ENCODE measurements at places on chromosomes 12 and 14.

DNA sequence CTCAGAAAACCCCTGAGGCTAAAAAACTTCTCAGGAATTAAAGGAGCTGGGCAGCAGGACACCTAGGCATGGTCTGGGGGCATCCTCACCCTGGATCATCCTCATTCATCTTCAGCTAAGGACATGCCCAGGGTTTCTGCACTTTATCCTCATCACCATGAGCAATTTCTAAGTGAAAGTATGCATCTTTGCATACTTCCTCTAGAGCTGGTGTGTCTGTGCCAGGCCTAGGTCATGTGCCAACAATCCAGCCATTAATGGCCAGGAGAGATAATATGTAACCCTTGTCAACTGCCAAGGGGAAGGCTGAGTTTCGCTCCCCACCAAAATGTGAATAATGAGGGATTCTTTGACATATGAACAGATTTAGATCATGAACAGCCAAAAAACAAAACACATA, 160.5 kb downstream of the KITLG start:
- no peak for DNase-seq

GRCh38 chr14:104552738-104553125, 26.8 kb upstream of the C14orf180 start:
- no peak for DNase-seq

GRCh38 chr12:76489737-76490136, 69.8 kb downstream of the OSBPL8 start:
- DNase-seq, result no peak

GRCh38 chr14:104717137-104717536, 6.9 kb upstream of the ADSS1 start:
- no peak for DNase-seq

GRCh38 chr12:49674318-49674981, 32.8 kb downstream of the FMNL3 start:
- DNase-seq, result no peak

DNA sequence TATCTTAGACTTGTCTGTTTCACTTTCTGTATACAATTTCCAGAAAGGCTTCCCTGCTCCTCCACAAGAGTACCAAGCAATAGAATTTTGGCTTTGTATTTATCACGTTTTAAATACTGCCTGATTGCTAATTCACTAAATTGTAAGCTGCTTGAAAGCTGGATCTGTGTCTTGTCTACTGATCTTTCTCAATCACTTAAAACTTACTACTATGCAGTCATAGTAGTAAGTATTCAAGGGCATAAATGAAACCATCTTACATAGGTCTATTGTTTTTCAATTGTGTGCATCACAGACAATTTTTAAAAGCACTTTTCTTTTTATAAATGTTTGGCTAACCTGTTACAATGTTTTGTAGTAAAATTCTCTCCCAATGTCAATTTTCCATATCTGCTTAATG, 1.2 kb upstream of the GLIPR1L2 start:
- DNase-seq, result no peak

DNA sequence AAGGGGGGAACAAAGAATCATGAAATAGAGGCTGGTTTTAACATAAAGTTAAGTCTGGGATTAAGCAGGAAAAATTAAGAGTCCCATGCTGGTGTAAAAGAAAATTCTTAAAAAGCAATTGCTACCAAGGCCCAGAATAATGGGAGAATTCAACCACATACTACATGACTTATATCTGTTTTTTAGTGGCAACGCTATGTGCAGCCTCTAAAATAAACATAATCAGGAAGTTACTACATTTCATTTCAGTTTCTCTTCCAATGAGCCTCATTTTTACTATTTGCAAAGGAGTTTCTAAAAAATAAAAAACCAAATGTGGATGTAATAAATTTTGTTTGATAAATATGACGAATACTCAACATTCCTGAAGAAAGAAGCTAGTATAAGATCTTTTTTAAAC, 58.1 kb downstream of the CPNE8 start:
- no peak for DNase-seq

DNA sequence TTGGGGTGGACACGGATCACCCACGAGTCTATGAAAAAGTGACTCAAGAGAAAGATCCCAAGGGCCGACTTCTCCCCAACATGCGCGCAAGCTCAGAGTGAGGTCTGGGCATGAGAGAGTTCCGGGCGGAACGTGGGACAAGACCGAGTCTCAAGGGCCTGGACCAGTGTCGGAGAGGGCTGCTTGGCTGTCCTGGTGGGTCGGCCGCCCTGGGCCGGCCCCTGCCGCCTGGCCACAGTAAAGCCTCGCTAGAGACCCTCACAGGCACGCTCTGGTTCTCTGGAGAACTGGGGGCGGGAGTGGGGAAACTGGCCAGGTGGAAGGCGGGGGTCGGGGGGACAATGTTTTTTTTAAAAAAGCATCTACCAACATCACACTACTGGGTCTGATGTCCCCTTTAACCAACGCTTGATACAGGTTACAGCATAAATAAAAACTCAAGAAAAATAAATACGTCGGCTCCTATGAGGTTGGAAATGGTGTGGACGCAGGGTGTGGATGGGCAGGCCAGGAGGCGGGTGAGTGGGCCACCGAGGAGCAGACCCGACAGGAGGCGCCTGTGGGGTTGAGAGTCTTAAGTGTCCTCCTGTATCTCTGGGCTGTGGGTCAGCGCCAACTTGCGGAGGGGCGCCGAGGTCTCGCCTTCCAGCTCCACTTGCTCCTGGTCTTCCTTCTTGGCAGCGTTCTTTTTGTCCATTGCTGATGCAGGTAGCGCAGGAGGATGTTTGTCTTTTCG, 74.7 kb downstream of the KLHL28 start:
- DNase-seq, result no peak

DNA sequence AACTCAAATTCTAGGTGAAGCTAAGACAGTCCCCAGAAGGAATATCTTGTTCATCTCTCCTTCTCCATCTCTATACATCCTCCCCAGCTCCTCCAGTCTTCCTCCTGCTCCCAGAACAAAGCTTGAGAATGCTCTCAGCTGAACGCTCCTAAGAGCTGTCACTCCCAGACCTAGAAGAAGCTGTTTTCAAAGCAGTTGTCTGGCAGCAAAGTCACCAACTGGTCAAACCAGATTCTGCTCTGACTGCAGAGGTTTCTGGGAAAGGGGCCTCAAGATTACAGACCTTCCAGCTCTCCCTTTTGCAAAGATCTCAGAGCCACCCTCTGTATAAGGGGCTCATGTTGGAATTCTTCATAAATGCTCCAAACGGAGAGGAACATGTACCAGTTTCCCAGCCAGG, 9.6 kb upstream of the HSPB8 start:
- no peak for DNase-seq
